ENCODE measurements at places on chromosomes 4 and X. TPM values are rescaled to one million over a fixed set of nuclear protein-coding genes. Genes with fewer than 3 reads are reported as not detected.

DNA sequence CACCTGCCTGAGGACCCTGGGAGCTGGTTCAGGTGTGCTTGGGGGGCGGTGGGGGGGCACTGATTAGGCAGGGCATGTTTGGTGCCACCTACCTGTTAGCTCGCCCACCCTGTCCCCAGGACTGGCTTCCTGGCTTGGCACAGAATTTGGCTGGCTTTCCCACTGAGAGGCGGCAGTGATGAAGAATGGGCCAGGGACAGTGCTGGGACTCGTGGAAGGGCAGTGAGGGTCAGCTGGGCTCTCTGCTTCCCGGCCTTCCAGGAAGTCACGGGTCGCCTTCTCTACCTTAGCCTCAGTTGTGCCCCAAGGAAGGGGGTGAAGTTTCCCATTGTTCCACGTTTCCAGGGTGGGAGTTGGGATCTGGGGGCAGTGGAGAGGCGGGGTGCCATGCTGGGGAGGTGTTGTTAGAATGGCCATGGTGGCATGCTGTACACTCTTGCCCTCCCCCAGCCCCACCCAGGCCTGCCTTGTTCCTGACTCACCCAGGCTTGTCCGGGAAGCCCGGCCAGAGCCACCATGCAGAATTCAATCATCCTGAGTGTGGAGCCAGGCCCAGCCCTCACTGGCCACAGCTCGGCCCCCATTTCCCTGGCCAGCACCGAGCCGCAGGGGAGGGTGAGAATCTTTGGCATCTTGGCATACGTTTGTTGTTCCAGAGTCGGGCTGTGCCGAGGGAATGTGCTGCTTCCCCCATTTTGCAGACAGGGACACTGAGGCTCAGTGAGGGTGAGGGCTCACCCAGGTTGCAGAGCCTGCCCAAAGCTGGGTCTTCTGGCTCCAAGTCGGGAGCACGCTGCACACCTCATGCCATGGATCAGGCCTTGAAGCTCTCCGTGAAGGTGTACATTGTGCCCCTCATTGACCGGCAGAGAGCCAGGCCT is 21.9 kb upstream of the GPR78 start:
- H3K4me3 ChIP-seq, result no peak overlapping the region
- H3K27me3 ChIP-seq, result peaks cover 1% of the 10 kb centered on the region
- H3K27ac ChIP-seq, result no peak overlapping the region
- DNase-seq, result no peak

Gene GYG2
- not detected for total RNA-seq

Gene UGT2B15
- not detected for total RNA-seq

Gene MAB21L2
- total RNA-seq, result not detected

GRCh38 chrX:45806410-45807121 is 605.9 kb upstream of the DIPK2B start:
- H3K4me1 ChIP-seq, result peaks cover 29% of the 10 kb centered on the region
- H3K27me3 ChIP-seq, result no peaks in the 10 kb centered on the region
- DNase-seq, result peak; percentile 69
- peak overlapping the region; percentile 78 for H3K4me3 ChIP-seq
- H3K27ac ChIP-seq, result peak overlapping the region; percentile 89

DNA sequence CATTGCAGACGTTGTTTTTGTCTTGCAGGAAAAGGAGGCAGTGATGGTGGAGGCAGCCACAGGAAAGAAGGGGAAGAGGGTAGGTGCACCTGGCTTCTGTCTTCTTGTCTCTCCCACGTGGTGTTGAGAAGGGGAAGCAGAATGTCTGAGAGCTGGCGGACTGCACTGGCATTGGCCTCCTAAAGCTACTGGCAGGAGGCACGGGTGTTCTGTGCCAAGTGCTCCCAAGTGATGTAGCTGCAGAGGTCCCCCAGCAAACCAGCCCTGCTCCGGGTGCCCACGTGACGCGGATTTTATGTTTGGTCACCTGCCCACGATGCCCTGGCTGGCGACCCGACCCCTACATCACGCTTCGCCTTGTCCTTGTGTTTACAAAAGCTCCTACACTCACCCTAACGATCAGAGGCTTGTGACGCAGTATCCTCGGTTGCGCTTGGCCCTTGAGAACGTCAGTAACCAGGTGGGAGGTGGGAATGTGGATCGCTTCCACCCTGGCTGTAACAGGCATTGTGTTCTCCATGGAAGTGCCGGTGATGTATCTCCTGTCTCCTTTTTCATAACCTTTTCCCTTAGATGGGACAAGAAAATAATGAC is 28.5 kb upstream of the XG start:
- no peak overlapping the region for H3K4me3 ChIP-seq
- no peaks in the 10 kb centered on the region for H3K27me3 ChIP-seq

DNA sequence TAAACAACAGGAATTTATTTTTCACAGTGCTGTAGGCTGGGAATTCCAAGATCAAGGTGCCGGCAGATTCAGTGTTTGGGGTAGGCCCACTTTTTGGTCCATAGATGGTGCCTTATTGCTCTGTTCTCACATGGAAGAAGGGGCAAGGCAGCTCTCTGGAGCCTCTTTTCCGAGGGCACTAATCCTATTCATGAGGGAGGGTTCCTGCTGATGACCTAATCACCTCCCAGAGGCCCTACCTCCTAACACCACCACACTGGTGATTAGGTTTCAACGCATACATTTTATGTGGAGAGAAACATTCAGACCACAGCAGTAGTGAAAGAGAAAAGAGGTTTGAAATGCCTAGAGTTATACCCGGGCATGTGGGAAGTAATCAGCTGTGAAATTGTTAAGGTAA is 1.4 kb upstream of the POLA1 start:
- no peak overlapping the region for H3K27ac ChIP-seq
- H3K27me3 ChIP-seq, result no peaks in the 10 kb centered on the region
- H3K4me3 ChIP-seq, result no peak overlapping the region
- DNase-seq, result no peak
- H3K4me1 ChIP-seq, result peaks cover 14% of the 10 kb centered on the region
- no peaks in the 10 kb centered on the region for H3K36me3 ChIP-seq

DNA sequence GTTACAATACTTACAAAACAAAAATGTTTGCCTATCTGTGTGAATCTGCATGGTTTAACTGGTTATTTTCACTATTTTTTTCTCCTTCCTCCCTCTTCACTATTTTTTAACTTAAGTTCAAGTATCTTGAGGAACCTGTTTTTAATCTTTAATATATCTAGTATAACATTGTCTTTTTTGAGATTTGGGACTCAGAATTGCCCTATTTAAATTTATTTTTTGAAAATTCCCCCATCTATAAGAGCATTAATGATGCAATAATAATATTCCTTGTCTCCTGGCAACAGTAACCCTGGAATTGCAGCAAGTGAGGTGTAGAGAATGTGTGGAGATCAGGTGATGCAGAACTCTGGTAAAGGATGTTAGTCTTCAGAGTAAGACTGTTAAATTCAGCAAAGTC is at the start of gene TENT5D:
Gene TENT5D (plus strand): TSS at position 301 of the 400 bp plus-strand sequence. CDS start 22,093 bp downstream, outside the sequence.
- H3K4me3 ChIP-seq, result no peak within 1 kb of the TSS
- no peak for DNase-seq
- H3K27ac ChIP-seq, result no peak within 1 kb of the TSS
- no peaks in the 10 kb centered on the region for H3K27me3 ChIP-seq

DNA sequence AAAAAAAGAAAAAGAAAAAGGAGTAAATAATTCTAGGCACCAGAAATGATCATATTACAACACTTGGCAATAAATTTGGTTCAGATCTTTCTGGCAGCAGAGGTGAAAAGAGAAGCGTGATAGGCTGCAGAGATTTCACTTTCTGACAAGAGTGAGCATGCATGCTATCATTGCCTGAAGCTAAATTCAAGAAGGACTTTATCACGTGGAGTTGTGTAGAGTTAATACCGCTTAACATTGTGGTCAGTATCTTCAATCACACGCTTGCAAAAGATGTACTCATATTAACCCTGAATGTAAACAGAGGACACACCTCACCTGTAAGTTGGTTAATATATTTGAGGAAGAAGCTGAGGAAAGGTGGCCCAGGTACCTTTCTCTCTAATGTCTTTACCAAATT is 31.4 kb upstream of the RBPJ start:
- H3K27ac ChIP-seq, result no peak overlapping the region
- no peak overlapping the region for H3K4me3 ChIP-seq
- H3K27me3 ChIP-seq, result peaks cover 2% of the 10 kb centered on the region
- no peak for DNase-seq
- peaks cover 5% of the 10 kb centered on the region for H3K4me1 ChIP-seq
- H3K36me3 ChIP-seq, result no peaks in the 10 kb centered on the region

Gene CYBB
- total RNA-seq, result 4.5 TPM

GRCh38 chr4:131001371-131001770 is 1905.4 kb downstream of the C4orf33 start:
- H3K4me3 ChIP-seq, result no peak overlapping the region
- no peaks in the 10 kb centered on the region for H3K36me3 ChIP-seq
- no peak overlapping the region for H3K27ac ChIP-seq
- no peaks in the 10 kb centered on the region for H3K4me1 ChIP-seq

- H3K4me1 ChIP-seq, result no peaks in the 10 kb centered on the region
- H3K27ac ChIP-seq, result no peak overlapping the region
- no peaks in the 10 kb centered on the region for H3K36me3 ChIP-seq
- H3K4me3 ChIP-seq, result no peak overlapping the region
Measured at GRCh38 chrX:113157496-113157895, 316.9 kb upstream of the AMOT start.

GRCh38 chr4:133799717-133800315 is 401.8 kb downstream of the PABPC4L start:
- no peak for DNase-seq
- H3K4me3 ChIP-seq, result no peak overlapping the region
- H3K4me1 ChIP-seq, result no peaks in the 10 kb centered on the region
- H3K36me3 ChIP-seq, result no peaks in the 10 kb centered on the region

Gene PABPC5
- total RNA-seq, result not detected

- H3K36me3 ChIP-seq, result no peaks in the 10 kb centered on the region
- no peak overlapping the region for H3K4me3 ChIP-seq
- H3K27ac ChIP-seq, result no peak overlapping the region
- no peak for DNase-seq
- peaks cover 11% of the 10 kb centered on the region for H3K27me3 ChIP-seq
Measured at GRCh38 chr4:612052-612748, 13.2 kb upstream of the PDE6B start.

DNA sequence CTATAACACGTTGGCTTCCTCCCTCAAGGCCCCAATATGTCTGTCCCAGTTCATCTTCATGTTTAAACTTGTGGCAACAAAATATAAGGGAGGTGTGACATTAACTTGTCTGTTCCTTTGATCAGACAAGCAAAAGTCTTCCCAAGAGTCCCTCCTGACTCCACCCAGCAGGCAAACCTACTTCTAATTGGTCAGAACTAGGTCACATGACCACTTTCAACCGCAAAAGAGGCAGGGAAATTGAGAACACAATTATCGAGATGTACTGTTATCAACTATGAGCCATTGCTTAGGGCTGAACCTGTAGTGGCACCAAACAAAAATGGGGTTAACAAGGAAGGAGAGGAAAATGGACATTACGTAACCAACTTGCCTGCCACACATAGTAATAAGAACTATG is 246.8 kb upstream of the TET2 start:
- no peak for DNase-seq
- peaks cover 15% of the 10 kb centered on the region for H3K4me1 ChIP-seq
- H3K27ac ChIP-seq, result no peak overlapping the region
- H3K27me3 ChIP-seq, result no peaks in the 10 kb centered on the region
- H3K4me3 ChIP-seq, result no peak overlapping the region

DNA sequence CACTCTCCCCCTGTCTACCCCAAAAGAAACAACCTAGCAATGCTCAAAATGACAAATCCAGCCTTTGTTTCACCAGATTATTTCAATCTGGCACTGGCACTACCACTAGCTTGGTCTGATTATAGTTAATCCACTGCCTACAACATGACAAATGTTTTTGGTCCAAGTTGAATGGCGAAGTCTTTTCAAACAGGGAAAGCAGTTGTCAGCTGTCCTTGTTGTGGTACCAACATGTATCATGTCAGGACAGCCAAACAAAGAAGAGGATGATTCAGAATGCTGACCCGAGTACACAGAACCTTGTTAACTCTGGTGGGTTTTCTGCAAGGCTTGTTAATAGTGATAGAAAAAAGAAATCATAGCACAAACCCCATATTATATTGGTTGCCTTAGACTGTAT is 160.8 kb upstream of the ANK2 start:
- no peaks in the 10 kb centered on the region for H3K4me1 ChIP-seq
- H3K4me3 ChIP-seq, result no peak overlapping the region
- H3K36me3 ChIP-seq, result no peaks in the 10 kb centered on the region
- no peak for DNase-seq

Gene TRAM1L1
- total RNA-seq, result not detected

- no peaks in the 10 kb centered on the region for H3K27me3 ChIP-seq
- no peak overlapping the region for H3K27ac ChIP-seq
- peaks cover 51% of the 10 kb centered on the region for H3K36me3 ChIP-seq
- peaks cover 12% of the 10 kb centered on the region for H3K4me1 ChIP-seq
- H3K4me3 ChIP-seq, result no peak overlapping the region
Measured at GRCh38 chr4:99077177-99077576, 11.4 kb downstream of the ADH5 start.

Gene XKRX
- 2.3 TPM for total RNA-seq

DNA sequence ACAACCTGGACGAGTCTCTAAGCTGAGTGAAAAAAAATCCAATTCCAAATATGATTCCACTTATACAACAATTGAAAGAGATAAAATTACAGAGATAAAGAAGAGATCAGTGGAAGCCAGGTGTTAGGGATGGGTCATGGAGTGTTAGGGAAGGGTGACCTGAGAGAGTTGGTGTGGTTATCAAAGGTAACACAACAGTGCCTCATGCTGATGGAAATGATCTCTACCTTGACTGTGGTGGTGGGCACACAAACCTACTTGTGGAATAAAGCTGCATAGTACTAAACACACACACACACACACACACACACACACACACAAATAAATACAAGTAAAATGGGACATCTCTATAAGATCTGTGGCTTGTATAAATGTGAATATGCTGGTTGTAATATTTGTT is 26.0 kb downstream of the BEND2 start:
- DNase-seq, result no peak
- no peak overlapping the region for H3K27ac ChIP-seq
- no peaks in the 10 kb centered on the region for H3K27me3 ChIP-seq

Gene IGFBP7
- total RNA-seq, result not detected

Gene MAGEC3
- total RNA-seq, result not detected

Gene DDX60
- total RNA-seq, result 25.8 TPM

- H3K4me3 ChIP-seq, result peak overlapping the region; percentile 24
- DNase-seq, result peak; percentile 26
- peaks cover 65% of the 10 kb centered on the region for H3K4me1 ChIP-seq
- H3K27ac ChIP-seq, result peak overlapping the region; percentile 71
- H3K27me3 ChIP-seq, result no peaks in the 10 kb centered on the region
Measured at GRCh38 chrX:42948723-42949657, 171.0 kb upstream of the PPP1R2C start.

- no peak for DNase-seq
- H3K27ac ChIP-seq, result no peak overlapping the region
- no peaks in the 10 kb centered on the region for H3K4me1 ChIP-seq
- peaks cover 4% of the 10 kb centered on the region for H3K36me3 ChIP-seq
- no peak overlapping the region for H3K4me3 ChIP-seq
Measured at GRCh38 chr4:18957716-18958115, 936.2 kb upstream of the LCORL start.

All from naive thymus-derived CD8-positive, alpha-beta T cell (primary cell).